ENCODE measurements at places on chromosomes 3 and 15.
A peak's percentile ranks its signal among the peaks of the same experiment; 100 is the strongest.

DNA sequence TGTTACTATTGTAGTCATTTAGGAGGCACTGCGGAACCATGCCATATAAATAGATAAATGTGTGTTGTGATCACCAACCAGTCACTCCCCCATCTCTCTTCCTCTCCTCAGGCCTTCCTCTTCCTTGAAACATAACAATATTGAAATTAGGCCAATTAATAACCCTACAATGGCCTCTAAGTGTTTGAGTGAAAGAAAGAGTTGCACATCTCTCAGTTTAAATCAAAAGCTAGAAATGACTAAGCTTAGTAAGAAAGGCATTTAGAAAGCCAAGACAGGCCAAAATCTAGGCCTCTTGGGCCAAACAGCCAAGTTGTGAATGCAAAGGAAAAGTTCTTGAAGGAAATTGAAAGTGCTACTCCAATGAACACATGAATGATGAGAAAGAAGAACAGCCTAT lies 8.1 kb upstream of the DNASE1L3 start:
- no peak for DNase-seq

- DNase-seq: no peak
These were observed 14.7 kb downstream of the CHD2 start for GRCh38 chr15:92914768-92915221.

DNA sequence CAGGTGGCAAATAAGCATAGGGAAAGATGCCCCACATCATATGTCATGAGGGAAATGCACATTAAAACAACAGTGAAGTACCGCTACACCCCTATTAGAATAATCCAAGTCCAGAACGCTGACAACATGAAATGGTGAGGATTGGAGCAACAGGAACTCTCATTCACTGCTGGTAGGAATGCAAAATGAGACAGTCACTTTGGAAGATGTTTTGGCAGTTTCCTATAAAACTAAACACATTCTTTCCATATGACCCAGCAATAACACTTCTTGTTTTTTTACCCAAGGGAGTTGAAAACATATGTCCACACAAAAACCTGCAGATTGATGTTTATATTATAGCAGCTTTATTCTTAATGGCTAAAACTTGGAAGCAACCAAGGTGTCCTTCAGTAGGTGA lies 116.4 kb upstream of the TOPAZ1 start:
- DNase-seq: peak; percentile 38

GRCh38 chr3:16484216-16484615 lies 29.3 kb downstream of the RFTN1 start:
- DNase-seq: peak; percentile 95

- DNase-seq: peak; percentile 63
These were observed 600 bp upstream of the USP3 start for GRCh38 chr15:63503739-63504246.

GRCh38 chr3:54345847-54346375 lies 223.6 kb downstream of the CACNA2D3 start:
- DNase-seq: no peak

DNA sequence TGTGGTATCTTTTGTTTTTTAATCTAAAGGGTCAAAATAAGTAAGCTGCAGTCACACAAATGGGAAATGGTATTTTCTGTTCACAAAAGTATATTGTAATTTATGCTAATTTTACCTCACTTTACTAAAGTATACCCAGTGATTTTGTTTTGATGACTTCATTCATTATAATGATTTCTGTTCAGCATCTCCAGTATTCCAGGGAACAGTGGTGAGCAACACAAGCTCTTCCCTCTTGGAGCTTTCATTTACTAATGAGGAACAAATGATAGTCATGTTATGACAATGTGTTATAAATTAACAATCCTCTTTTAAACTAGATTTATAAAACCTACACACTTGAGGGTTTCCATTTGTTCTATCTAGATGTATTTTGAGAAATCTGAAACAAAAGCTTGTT lies 20.5 kb upstream of the EIF3J start:
- DNase-seq: no peak

DNA sequence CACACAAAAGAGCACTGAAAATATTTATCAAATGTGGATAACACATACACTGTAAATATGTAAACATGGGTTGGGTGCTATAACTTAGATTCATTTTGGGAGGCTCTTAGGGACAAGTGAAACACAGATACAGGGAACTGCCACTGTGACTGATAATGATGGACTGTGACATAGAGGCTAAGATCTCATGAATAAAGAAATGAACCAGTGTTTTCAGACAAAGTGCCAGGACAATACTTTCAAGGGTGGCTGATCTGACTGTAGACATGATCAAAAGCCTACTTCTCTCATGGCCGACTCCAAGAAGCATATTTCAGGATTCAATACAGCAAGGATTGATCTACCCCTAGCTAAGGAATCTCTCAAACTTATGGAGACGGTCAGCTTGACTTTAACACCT lies 353.8 kb downstream of the FGF12 start:
- no peak for DNase-seq
